Activated naive CD4-positive, alpha-beta T cell (primary cell): ENCODE measurements at places on chromosomes 1 and 21.

DNA sequence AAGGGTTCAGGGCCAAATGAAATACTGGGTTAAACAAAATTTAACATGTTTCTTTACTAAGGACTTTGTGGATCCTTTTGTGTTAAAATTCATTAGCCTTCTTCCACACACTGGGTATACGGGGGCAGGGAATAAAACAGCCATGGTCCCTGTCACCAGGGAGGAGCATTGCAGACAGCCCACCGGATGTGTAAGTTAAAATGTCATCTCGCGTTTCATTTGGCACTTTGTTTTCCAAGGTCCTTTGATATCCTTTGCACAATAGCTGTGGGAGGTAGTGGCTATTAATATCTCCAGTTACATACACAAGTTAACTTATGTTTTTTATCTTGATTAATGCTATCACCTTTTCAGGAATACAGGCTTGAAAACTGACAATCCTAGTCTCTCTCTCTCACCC is 172.7 kb downstream of the BARHL2 start:
- no peak for DNase-seq

DNA sequence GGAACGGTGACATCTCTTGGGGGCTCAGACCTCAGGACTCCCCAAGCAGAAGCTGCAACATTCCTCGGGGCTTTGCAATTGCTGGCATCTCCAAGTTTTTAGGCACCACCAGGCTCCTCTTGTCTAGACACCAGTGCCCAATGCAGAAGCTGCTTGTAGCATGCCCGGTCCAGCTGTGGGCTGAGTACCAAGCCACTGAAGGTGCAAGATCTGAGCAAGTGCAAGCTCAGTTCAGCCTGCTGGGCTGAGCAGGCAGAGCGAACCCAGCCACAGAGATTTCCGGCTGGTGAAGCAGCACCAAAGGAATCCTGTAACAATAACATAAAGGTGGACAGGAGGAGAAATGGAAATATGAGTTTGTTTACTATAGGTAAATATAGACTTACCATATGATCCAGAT is 995.4 kb upstream of the B3GALT2 start:
- DNase-seq = no peak

DNA sequence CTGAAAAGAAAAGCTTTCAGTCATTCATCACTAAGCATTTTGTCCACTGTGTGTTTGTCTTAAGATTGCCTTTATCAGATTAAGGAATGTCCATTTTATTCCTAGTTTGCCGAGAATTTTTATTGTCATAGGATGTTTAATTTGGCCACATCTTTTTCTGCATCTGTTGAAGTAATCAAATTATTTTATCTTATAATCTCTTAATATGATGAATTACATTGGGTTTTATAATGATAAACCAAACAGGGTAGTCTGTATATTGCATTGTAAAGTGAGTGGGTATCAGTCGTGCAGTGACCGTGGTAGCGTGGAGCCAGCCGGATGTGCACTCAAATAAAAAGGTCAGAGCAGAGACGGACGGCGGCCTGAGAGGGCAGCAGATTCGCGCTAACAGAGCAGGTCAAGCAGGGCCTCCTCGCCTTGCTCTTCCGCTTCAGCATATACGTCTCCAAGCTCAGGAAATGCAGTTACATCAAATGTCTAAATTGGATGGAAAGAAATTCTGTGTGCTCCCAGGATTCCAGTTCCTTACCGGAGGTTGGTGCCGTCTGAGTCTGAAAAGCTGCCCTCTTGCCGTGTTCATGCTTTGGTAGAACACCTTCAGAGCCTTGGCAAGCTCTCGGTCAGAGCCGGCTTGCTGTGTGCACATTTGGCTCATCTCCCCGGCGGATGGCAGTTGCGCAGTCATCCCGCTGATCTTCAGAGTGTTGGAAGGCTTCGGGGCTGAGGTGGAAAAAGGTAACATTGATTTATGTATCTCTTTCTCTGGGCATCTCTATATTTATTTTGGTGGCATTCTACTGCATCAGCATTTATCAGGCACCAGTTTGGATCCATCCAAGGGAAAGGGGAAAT is 51.5 kb downstream of the SCCPDH start:
- DNase-seq = no peak

GRCh38 chr21:36156815-36157670 is at the start of gene DOP1B:
Gene DOP1B (plus strand): TSS chr21:36156824. CDS start chr21:36164734, 7,910 bp downstream.
- no peak for DNase-seq

DNA sequence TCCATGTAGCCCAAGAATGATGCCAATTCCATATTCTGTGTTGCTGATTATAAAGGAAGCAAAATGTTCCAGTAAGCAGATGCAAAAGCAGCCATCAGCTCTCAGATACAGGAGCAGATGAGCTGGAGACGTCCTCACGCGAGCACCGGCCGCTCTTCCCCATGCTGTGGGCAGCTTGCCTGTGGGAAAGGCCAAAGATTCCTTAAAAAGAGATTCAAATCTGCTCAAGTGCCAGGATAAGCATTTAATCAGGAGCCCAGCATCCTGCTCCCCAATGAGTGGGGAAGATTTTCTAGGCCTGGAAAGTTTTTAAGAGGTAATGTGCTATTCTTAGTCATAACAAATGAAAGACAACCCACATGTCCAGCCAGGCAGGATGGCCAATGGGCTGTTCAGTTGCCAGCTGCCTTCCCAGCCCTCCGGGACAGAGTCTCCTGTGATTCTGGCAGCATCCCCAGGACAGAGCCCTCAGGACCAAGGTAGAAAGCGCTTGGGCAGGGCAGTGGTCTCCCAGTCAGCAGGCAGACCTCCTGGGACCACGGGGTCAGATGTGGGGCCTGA is 108.2 kb upstream of the TMPRSS2 start:
- no peak for DNase-seq

DNA sequence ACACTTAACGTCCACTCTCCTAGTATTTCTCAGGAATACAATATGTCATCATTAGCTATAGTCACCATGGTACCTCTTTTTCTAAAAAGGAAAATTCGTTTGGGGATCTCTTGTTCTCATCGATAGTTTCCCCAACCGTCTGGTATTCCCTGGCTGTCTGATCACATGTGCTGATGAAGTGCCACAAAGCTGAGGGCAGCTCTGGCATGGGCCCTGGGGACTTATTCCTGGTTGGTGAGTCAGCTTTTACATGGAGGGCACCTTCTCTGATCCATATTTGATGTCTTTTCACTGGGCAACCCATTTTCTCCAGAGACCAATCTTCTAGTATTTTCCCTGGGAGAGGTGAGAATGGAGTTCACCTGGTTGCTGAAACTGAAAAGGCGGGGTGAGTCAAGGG is 39.5 kb downstream of the CHD1L start:
- DNase-seq = no peak

DNA sequence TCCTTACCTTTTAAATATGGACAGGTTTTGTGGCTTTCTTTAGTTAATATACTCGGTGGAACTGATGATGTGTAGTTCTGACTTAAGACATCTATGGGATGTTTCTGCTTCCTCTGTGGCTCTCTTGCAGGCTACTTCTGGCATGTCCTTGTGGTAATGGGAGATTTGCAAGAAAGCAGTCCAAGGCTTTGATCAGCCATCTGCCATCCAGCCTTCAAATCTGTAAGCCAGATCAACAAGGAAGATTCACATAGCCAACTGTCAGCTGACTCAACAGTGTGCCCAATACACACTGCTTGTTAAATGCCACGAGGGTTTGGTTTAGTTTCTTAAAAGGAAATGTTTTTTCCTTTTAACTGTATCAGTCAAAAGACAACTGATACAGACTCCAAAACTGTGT is 722.2 kb upstream of the CHRM3 start:
- DNase-seq = no peak

- DNase-seq = no peak
Observed at GRCh38 chr1:228147151-228147693, 2.5 kb upstream of the GJC2 start.

DNA sequence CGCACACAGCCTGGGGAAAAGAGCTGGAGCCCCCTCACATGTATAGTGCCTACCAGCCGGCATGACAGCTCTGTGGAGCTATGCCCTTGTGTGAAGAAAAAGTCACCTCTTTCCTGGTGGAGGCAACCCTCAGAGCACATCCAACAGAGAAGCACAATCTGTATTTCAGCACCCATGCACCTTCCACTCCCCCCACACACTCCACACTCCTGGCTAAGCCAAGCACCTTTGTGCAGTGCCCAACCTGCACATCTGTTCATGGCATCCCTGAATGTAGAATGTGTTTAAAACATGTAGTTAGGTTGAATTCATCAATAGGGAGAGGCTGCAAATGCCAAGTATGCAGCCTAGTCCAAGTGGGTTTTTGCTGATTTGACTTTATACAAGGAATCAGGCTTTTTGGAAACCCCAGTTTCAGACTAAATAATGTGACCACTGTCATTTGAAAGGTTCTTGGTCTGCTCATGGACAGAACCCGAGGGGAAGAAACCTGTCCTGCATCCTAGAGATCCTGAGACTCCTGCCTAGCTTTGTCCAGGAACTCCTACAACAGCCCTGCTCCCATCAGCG is 197.1 kb downstream of the TOMM20 start:
- no peak for DNase-seq

DNA sequence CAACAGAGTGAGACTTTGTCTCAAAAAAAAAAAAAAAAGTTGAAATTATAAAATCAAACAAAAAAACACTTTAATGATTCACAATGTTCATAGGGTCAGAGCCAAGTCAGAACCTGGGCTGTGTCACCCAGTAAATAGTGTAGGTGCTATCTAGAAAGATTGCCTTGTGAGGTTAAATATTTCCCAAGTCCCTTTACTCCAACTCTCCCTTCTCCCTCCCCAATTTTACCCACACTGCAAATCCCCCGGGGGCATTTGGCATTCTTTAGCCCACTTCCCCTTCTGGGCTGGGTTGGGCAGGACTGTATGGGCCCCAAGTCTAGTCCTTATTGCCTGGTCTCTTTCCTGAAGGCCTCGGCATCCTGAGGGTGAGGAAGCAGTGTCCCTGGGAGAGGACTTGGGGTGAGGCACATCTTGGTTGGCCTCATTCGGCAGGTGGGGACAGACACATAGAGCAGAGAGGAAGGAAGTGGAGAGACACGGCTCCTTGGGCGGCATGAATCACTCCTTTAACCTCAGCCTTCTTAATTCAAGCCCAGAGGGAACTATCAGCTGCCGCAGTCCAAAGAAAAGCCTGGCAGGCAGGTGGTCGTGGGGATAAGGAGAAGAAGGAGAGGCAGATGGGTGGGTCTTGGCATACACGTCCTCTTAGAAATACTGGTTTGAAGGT is 8.2 kb downstream of the ADORA1 start:
- no peak for DNase-seq

DNA sequence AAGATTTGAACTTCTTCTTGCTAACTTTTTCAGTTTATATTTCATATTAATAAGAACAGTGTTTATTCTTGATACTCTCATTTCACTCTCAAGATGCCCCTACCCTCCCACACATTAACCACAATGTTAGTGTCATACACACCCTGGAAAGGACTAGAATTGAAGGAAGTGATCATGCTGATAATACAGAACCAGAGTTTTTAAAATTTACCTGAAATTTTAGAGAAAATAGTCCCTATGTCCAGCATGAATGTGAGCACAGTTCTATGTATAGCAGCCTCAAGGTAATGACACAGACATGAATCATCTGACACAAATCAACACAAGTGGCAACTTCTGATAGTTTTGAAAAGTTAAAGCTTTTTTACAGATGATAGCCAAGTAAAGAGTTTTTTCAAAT is 26.0 kb downstream of the RGS1 start:
- no peak for DNase-seq

DNA sequence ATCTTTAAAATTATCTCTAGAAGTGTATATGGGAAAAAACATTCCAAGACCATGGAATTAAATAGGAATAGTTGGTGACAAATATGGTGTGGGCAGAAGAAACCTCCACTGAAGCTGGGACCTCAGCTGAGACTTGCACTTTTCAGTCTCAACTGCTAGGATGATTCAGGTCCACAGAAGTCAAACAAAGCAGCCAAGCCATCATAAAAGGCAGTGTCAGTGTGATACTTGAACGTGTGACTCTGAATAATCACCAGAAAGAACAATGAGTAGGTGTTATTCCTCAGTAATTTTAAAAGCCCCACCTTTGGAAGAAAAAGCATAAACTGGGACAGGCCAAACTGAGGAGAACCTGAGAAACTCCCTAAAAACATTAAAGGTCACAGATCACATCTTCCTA is 90.7 kb downstream of the ZNF281 start:
- no peak for DNase-seq

GRCh38 chr1:29698033-29698432 is 461.7 kb downstream of the PTPRU start:
- DNase-seq = no peak

GRCh38 chr1:235069577-235070563 is 58.8 kb downstream of the TOMM20 start:
- DNase-seq = no peak

DNA sequence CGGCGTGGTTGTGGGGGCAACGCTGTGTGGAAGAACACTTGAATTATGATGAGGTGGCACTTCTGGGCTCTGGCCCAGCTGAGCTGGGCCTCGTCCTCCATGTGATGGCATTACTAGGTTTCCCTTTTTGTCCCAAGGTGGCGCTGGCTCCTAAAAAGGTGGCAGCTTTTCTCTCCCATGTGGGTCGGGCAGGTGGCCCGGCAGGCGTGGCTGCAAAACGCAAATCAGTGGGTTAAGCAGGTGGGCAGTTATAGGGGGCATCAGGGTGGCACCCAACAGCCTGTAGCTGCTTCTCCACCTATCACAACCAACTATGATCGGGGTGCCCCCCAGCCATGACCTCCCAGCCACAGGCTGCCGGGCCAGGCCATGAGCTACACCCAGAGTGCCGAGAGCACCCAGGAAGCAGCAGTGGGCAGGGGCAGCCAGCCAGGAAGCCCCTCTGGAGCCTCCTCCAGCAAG is 59.6 kb downstream of the KCNAB2 start:
- no peak for DNase-seq

DNA sequence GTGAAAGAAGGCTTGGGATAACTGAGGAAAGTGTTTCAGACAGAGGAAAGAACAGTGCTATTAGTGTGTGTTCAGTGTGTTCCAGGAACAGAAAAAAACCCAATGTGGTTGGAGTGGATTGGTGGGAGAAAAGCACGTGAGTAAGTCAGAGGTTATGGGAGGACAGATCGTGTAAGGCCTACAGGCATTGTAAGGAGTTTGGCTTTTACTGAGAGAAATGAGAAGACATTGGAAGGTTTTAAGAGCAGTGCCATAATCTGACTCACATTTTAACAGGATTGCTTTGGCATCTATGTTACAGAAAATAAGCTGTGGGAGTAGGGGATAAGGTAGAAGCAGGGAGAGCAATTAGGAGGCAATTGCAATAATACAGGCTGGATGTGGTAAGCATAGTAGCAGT is 4.8 kb downstream of the ARPC5 start:
- no peak for DNase-seq

DNA sequence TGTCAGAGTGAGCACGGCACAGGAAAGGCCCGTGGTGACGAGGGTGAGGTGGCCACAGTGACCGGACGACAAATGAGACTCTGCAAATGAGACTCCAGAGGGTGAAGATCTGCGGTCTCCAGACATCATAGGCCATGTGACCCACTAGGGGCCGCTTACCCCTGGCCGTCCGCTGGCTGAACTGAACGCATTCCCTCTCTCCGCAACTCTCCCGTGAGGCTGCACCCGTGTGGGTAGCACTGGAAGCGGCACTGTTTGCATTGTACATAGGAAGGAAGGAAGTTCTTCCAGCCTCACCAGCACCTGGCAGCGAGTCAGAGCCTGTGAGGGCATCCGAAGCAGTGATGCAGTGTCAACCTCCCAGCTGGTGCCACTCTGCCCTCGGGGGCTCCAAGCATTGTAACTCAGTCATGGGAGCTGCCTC is 23.6 kb upstream of the SPSB1 start:
- no peak for DNase-seq
